ENCODE measurements at places on chromosomes 16 and 17. TPM values are rescaled to one million over a fixed set of nuclear protein-coding genes. Genes with fewer than 3 reads are reported as not detected.

Gene ZG16
- not detected for total RNA-seq

Gene C16orf96
- total RNA-seq, result 0.21 TPM

Gene CALB2
- 1.6 TPM for total RNA-seq

Gene CCDC43
- total RNA-seq, result 18.4 TPM

GRCh38 chr16:11253009-11253994 lies 2.7 kb downstream of the SOCS1 start:
- no peak for DNase-seq

Gene RAPGEFL1
- 9.3 TPM for total RNA-seq

GRCh38 chr16:66591018-66591417 lies 11.8 kb downstream of the CMTM2 start:
- no peak for DNase-seq

Gene C17orf58
- 7.4 TPM for total RNA-seq

Gene GPR139
- total RNA-seq, result not detected

GRCh38 chr16:49455991-49456745 lies 82.6 kb downstream of the C16orf78 start:
- DNase-seq, result no peak

Gene PITPNM3
- 12.3 TPM for total RNA-seq

Gene TEX14
- total RNA-seq, result 6.8 TPM

GRCh38 chr17:57016764-57017116 lies 38.8 kb downstream of the SCPEP1 start:
- DNase-seq, result no peak

GRCh38 chr16:75584108-75584507 lies 17.9 kb downstream of the GABARAPL2 start:
- no peak for DNase-seq

Gene SLFN14
- total RNA-seq, result 0.59 TPM

DNA sequence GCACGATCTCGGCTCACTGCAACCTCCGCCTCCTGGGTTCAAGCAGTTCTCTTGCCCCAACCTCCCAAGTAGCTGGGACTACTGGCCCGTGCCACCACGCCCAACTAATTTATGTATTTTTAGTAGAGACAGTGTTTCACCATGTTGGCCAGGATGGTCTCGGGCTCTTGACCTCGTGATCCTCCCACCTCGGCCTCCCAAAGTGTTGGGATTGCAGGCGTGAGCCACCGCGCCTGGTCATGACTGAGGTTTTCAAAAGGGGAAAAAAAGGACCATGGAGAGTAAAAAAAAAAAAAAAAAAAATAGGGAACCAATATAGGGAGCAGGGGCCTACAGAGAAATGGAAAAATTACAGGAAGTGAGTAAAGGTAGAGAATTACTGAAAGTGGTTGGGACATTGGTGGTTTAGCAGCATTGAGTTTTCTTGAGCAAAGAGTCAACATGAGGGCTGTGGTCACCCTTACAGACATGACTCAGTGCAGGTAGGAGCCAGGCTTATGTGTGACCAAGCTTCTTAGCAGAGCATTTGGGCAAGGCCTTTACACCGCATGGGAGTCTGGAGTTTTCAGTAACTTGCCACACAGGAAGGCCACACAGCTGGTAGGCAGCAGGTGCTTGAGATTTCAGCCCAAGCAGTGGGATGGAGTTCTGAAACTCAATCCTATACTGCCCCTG lies 447.3 kb downstream of the HS3ST3B1 start:
- DNase-seq, result peak; percentile 67

DNA sequence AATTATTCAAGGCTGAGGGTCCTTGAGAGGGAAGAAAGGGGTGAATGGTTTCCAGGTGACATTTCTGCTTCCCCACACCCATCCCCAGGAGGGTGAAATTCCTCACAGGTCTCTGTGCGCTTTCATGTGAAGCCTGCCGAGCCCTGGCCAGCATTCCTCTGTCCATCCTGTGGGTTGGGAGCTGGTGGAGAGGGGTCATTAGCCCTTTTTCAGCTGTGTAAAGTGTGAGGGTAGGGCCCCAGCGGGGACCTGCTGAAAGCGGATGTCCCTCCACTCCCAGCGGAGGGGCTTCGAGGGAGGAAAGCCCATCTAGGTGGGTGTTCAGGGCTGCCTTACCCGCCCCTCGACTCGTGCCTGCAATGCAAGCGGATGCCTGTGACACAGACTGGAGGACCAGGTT lies 53.3 kb upstream of the DLX4 start:
- DNase-seq, result no peak

- DNase-seq, result no peak
These were observed 409 bp downstream of the ACSF2 start for GRCh38 chr17:50426472-50426782.

- DNase-seq, result no peak
These were observed 112.5 kb downstream of the MAP2K4 start for GRCh38 chr17:12133183-12133582.

Gene PTGES3L
- total RNA-seq, result 0.27 TPM

Gene MILR1
- total RNA-seq, result 19.6 TPM

GRCh38 chr16:75280331-75280804 lies 28.9 kb upstream of the BCAR1 start:
- DNase-seq, result no peak

- DNase-seq, result peak; percentile 10
These were observed 6.9 kb downstream of the FBXO31 start for GRCh38 chr16:87376660-87377059.

Gene TM4SF5
- not detected for total RNA-seq

Gene NPTX1
- 2.1 TPM for total RNA-seq

DNA sequence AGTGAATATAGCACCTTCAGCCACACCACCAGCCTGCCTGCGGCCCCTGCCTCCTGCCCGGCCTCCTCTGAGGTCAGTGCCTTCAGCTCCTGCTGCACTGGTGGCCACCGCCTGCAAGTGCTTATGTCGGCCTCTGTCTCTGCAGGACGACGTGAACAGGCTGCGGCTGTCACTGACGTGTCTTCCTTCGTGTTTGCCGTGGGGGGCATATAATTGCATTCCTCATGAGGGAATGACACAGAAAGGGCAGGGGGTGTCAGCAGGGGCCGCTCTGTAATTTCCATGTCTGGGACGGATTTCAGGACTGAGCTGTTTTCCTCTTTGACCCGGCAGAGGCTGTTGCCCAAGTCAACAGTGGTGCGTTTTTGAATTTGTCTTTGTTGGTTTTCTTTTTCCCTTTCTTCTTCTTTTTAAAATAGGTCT lies 28.5 kb downstream of the CMIP start:
- no peak for DNase-seq

All from lower lobe of right lung (tissue), 2 donors.